NCI-H1092 (cell line): ENCODE measurements at places on chromosomes 16 and 17.

GRCh38 chr16:68447653-68448359 is 502 bp downstream of the SMPD3 start:
- DNase-seq, result no peak

DNA sequence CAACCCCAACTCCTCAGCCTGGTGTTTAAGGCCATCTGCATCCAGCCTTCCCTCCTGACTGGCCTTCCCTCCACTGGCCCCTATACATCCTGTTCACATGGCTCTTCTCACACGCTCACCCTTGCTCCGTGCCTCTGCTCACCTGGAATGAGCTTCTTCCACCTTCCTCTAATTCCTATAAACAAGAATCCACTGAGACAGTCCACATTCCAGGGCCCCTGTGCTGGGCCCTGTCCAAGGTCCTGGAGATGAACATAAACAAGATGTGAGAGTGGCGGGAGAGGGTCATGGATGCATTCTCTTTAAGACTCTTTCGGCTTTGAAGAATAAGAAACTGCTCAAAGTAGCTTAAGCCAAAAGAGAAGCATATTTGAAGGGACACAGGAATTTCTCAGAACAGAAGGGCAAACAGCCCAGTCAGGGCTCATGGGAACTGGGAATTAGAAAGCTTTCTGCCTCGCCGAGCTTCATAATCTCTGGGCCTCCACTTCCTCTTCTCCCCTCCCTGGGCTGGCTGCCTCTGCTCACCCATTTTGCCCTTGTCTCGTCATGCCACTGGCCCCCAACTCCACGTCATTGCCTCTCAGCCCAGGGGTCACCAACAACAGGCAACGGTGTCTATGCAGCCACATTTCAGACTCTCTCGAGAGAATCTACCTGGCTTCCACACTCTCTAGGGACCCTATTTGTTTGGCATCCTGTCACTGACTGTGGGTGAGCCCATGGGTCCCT is 13.5 kb downstream of the SPPL2C start:
- DNase-seq, result no peak

GRCh38 chr17:68433911-68434508 is 23.3 kb downstream of the WIPI1 start:
- DNase-seq, result no peak

GRCh38 chr16:69048328-69049120 is 56.9 kb upstream of the HAS3 start:
- no peak for DNase-seq

GRCh38 chr17:77763023-77763422 is 195.5 kb upstream of the TNRC6C start:
- no peak for DNase-seq

- no peak for DNase-seq
Observed at GRCh38 chr16:4664538-4665418, 28.6 kb upstream of the NUDT16L1 start.
